Progenitor cell of endocrine pancreas (in vitro differentiated cells): ENCODE measurements at places on chromosomes 5 and 9.

DNA sequence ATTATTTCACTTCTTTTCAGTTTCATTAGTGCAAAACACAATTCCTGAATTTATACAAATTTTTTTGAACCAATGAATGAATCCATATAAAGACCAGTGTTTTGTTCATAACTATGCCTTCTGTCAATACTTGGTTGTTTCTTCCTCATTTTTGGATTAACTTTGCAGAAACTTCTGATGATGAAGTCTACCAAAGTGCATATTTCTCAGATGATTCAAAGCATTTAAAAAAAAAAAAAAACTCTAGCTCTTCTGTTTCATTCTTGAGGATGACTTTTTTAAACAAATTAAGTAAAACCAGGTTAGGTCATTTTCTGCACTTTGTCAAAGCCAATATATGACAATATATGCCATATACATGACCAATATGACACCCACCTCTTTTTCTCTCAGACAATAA, 92.6 kb downstream of the CHSY3 start:
- no peak for DNase-seq
- H3K27me3 ChIP-seq, result no peaks in the 10 kb centered on the region
- H3K4me3 ChIP-seq, result no peak overlapping the region
- no peak overlapping the region for H3K27ac ChIP-seq

- H3K36me3 ChIP-seq, result peaks cover 6% of the 10 kb centered on the region
- H3K4me3 ChIP-seq, result no peak overlapping the region
- no peak overlapping the region for H3K27ac ChIP-seq
- DNase-seq, result no peak
- no peaks in the 10 kb centered on the region for H3K4me1 ChIP-seq
Observed at GRCh38 chr9:124322618-124323432, 65.1 kb downstream of the NEK6 start.

DNA sequence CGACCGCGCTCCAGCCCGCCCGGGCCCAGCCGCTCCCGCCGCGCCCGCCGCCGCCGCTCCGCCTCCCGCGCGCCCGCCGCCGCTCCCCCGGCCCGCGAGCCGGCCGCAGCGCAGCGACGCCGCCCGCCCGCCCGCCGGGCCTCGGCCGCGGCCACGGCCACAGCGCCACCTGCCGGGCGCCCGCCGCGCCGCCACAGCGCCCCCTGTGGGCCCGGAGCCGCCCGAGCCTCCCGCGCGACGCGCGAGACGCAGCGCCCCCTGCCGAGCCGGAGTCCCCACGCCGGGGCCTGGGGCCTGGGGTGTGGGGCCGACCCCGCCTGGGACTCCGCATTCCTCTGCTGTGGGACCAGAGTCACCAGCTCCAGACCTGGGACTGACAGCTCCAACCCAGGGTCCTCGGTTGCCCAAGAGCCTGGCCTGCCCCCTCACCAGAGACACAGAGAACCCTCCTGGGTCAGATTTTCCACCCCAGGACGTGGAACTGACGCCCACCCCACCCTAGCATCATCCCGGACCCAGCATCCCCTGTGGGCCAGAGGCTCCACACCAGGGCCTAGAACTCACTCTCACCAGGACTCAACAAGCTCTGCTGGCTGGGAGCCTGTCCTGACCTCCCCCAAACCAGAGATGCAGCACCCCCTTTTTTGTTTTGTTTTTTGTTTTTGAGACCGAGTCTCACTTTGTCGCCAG, at the start of gene RAPGEF1:
Gene RAPGEF1 (minus strand): TSS at position 118 of the 690 bp plus-strand sequence. CDS start 246 bp downstream, outside the sequence.
- peak; percentile 76 for DNase-seq
- H3K4me1 ChIP-seq, result peaks cover 36% of the 10 kb centered on the region
- peak within 1 kb of the TSS; percentile 94 for H3K4me3 ChIP-seq
- H3K27me3 ChIP-seq, result no peaks in the 10 kb centered on the region
- H3K27ac ChIP-seq, result peak within 1 kb of the TSS; percentile 92
- H3K36me3 ChIP-seq, result no peaks in the 10 kb centered on the region

GRCh38 chr5:36743891-36744772, 132.4 kb upstream of the NIPBL start:
- H3K27ac ChIP-seq, result peak overlapping the region; percentile 90
- no peak for DNase-seq
- H3K27me3 ChIP-seq, result peaks cover 5% of the 10 kb centered on the region
- peaks cover 32% of the 10 kb centered on the region for H3K4me1 ChIP-seq
- peak overlapping the region; percentile 92 for H3K4me3 ChIP-seq

- H3K4me3 ChIP-seq, result no peak overlapping the region
- DNase-seq, result no peak
- no peaks in the 10 kb centered on the region for H3K36me3 ChIP-seq
Observed at GRCh38 chr9:5389109-5389732, 48.5 kb downstream of the PLGRKT start.

DNA sequence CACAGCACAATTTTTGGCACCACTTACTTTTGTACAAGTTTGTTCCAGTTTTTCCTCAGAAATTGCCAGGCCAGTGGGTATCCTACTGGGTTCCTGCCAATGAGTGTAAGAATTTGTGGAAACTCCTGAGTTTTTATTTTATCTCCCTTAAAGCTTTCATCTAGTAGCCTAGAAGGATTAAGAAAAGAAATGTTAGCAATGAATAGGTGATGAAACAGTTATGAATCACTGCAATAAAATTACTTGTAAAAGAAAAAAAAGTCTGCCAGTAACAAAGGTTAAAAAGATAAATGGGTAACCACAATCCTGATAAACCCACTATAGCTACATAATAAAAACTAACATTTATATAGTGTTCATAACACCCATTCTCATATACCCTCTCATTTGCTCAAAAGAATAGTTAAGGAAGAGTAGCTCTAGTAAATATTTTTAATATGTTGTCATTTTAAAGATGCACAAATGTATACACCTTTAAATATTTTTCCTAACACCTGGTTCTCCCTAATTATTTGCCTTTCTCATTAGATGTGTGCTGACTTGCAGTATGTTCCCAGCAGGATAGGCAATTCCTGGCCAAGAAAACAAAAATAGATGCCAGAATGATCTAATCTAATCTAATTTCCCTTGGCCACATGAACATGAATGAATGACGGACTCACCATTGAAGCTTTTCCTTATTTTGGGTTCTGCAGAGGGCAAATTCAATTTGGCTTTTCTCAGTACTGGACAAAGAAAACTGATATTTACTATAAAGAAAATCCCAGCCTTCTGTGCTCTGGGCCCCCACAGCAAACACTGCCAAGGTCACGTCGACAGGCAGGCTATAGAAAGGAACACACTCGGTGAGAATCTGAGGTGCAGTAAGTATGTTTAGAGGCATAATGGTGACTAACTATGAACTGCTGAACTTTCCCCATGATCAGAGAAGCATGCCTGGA, 26.4 kb downstream of the ERAP1 start:
- peaks cover 8% of the 10 kb centered on the region for H3K4me1 ChIP-seq
- no peak overlapping the region for H3K4me3 ChIP-seq
- peak overlapping the region; percentile 73 for H3K27ac ChIP-seq
- peaks cover 29% of the 10 kb centered on the region for H3K36me3 ChIP-seq
- DNase-seq, result no peak

GRCh38 chr5:138632900-138633489, 57.8 kb upstream of the HSPA9 start:
- peak overlapping the region; percentile 80 for H3K27ac ChIP-seq
- DNase-seq, result no peak
- peaks cover 4% of the 10 kb centered on the region for H3K4me1 ChIP-seq
- no peak overlapping the region for H3K4me3 ChIP-seq
- H3K27me3 ChIP-seq, result no peaks in the 10 kb centered on the region

DNA sequence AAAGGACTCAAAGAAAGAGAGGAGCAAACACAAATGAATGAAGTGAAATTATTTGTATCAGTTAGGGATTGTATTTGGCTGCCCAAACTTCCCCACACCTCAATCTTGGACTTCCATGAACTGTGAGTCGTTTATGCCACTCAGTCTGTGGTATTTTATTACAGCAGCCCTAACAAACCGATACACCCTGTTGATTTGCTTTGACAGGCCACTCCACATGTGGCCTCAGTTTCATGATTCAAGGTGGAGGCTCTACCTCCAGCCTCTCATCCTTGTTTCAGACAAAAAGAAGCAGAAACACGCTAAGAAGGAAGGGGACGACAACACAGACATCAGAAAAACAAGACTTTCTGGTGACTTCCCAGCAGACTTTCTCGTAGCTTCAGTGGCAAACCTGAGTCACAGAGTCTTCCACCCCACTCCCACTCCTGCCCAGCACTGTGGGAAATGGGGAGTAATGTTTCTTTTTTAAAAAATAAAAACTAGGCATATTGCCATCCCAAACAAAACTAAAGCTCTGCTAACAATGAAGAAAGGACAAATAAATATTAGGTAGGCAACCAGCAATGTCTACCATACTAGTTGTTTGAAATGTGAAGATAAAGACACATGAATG, 52.2 kb upstream of the ABCA1 start:
- no peaks in the 10 kb centered on the region for H3K36me3 ChIP-seq
- H3K27ac ChIP-seq, result no peak overlapping the region
- H3K4me1 ChIP-seq, result peaks cover 1% of the 10 kb centered on the region

- no peaks in the 10 kb centered on the region for H3K36me3 ChIP-seq
- H3K27me3 ChIP-seq, result peaks cover 3% of the 10 kb centered on the region
- DNase-seq, result no peak
- no peak overlapping the region for H3K27ac ChIP-seq
- no peak overlapping the region for H3K4me3 ChIP-seq
Observed at GRCh38 chr9:115393976-115394775, 276.2 kb upstream of the TNC start.

GRCh38 chr5:21820527-21820926, 1032.6 kb downstream of the CDH12 start:
- H3K4me1 ChIP-seq, result peaks cover 9% of the 10 kb centered on the region
- peaks cover 15% of the 10 kb centered on the region for H3K27me3 ChIP-seq
- H3K27ac ChIP-seq, result no peak overlapping the region
- no peak overlapping the region for H3K4me3 ChIP-seq

- H3K4me3 ChIP-seq, result no peak overlapping the region
- peaks cover 77% of the 10 kb centered on the region for H3K27me3 ChIP-seq
- H3K4me1 ChIP-seq, result peaks cover 10% of the 10 kb centered on the region
Observed at GRCh38 chr9:107648153-107648715, 158.7 kb upstream of the KLF4 start.

DNA sequence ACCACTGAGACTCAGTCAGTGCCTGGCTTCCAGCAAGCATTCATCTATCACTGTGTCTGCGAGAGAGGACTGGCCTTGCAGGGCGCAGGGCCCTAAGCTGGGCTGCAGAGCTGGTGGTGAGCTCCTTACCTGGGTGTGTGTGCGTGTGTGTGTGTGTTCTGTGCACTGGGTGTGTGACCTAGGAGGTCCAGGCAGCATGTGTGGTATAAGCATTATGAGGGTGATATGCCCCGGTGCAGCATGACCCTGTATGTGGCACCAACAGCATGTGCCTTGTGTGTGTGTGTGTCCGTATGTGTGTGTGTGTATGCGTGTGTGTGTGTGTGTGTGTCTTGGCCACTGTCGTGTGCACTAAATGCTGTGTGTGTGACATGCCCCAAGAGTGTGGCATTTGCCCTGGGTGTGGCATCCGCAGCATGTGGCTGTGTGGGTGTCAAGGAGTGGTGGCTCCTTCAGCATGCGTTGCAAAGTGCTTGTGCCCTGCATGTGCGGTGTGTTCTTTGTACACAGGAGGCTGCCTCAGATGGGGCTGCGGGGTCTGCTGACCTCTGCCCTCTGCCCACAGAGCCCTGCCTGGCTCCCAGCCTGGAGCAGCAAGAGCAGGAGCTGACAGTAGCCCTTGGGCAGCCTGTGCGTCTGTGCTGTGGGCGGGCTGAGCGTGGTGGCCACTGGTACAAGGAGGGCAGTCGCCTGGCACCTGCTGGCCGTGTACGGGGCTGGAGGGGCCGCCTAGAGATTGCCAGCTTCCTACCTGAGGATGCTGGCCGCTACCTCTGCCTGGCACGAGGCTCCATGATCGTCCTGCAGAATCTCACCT, 3.3 kb downstream of the FGFR4 start:
- peaks cover 35% of the 10 kb centered on the region for H3K4me1 ChIP-seq
- H3K27ac ChIP-seq, result peak overlapping the region; percentile 69
- H3K27me3 ChIP-seq, result no peaks in the 10 kb centered on the region
- peaks cover 13% of the 10 kb centered on the region for H3K36me3 ChIP-seq
- H3K4me3 ChIP-seq, result peak overlapping the region; percentile 70
- DNase-seq, result no peak

DNA sequence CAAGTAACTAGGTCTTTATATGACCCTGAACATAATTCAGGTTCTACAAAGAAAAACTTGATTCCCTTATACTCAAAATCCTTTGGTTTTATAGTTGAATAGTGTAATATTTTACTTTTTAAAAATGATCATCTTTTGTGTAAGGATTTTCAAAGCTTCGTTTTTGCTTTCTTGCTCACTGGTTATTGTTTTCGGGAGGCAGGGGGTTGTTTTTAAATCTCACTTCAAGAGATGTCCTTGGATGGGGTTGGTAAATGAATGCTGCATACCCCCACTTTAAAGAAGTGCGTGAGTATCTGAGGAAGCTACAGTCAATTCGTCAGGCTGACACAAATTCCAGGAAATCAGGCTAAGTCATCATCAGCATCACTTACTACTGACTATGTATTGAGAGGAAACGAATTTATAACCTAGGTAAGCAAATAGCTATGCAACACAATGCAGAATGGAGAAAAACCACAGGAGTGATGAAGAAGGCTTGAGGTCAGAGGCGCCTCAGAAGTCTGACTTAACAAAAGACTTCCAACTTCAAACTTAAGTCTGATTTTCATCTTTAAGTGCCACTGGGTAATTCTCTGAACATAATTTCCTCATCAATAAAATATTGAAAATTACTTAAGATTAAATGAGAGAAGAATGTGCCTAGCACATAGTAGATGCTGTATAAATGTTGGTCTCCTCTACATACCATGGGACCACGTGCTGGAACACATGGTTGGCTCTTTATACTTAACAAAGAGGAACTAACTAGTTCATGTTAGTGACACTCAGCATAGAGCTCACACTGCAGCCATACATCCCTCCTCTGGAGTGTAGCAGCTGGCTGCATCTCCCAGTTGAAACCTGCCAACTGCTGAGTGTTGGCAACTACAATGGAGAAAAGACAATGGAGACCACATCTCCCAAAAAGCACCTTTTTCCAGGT, 106.0 kb upstream of the KIF2A start:
- H3K4me1 ChIP-seq, result no peaks in the 10 kb centered on the region
- H3K27me3 ChIP-seq, result peaks cover 2% of the 10 kb centered on the region
- H3K36me3 ChIP-seq, result no peaks in the 10 kb centered on the region
- H3K4me3 ChIP-seq, result no peak overlapping the region
- no peak overlapping the region for H3K27ac ChIP-seq

GRCh38 chr5:123450114-123450513, 26.9 kb upstream of the CEP120 start:
- no peaks in the 10 kb centered on the region for H3K36me3 ChIP-seq
- H3K27me3 ChIP-seq, result no peaks in the 10 kb centered on the region
- no peak overlapping the region for H3K27ac ChIP-seq
- DNase-seq, result no peak
- H3K4me3 ChIP-seq, result no peak overlapping the region
